ENCODE measurements at places on chromosomes 16 and 17.
A peak's percentile ranks its signal among the peaks of the same experiment; 100 is the strongest.

DNA sequence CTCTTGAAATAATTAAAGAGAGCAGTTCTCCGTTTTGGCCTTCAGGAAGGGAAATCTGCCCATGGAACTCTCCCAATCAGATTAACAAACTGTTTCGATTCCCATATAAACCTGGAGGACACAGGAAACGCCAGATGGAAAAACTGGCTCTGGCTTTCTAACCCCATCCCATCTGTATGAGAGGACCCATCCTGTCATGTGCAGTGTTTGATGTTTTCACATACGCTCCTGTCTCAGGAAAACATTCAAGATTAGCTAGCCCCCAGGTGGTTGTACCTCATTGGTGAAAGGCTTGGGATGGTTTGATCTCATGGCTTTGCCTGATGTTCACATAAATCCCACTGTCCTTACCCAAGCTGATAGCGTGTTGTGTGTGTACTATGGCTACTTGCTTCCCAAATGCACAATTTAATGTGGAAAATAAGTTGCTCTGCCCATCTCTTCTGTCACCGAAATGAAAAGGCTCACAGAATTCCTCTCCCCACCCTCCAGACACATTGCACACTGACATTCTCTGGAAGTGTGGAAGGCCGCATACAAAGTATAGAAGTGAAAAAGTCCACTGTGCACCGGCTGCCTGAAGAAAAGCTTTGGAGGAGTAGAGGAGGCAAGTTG is 18.2 kb upstream of the ERN1 start:
- H3K4me1 ChIP-seq, result peaks cover 13% of the 10 kb centered on the region
- H3K4me3 ChIP-seq, result no peak overlapping the region
- DNase-seq, result no peak
- no peak overlapping the region for H3K27ac ChIP-seq

- H3K27me3 ChIP-seq, result no peaks in the 10 kb centered on the region
- H3K4me3 ChIP-seq, result no peak overlapping the region
- no peaks in the 10 kb centered on the region for H3K4me1 ChIP-seq
- no peak for DNase-seq
- no peaks in the 10 kb centered on the region for H3K36me3 ChIP-seq
Measured at GRCh38 chr17:11515901-11516300, 82.4 kb upstream of the DNAH9 start.

DNA sequence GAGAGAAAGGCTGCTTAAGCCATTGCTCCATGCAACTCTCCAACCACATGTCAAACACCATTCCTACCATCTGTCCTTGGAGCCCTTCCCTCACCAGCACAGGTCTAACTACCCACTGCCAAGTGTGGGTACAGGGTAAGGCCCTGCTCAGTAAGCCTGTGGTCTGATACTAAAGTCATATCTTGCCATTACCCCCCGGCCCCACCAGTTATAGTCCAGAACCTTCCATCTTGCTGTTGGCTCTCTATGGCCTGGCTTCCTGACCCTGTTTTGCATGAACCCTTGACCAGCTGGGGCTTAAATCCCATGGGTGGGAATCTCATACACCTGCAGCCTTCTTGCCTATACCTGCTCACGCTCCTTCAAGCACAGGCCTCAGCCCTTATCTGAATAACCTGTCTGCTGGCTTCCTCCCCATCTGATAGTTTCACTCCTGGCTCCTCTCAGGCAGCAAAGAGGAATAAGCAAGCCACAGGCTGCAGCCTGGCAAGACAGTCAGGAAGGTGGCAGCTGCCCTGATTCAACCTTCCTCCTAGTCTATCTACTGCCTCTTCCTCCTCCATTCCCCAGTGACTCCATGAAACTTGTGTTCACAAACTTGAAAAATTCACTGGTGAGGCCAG is 64.1 kb downstream of the ZFHX3 start:
- no peak overlapping the region for H3K4me3 ChIP-seq
- no peaks in the 10 kb centered on the region for H3K4me1 ChIP-seq
- H3K27me3 ChIP-seq, result no peaks in the 10 kb centered on the region
- H3K27ac ChIP-seq, result no peak overlapping the region
- no peak for DNase-seq

DNA sequence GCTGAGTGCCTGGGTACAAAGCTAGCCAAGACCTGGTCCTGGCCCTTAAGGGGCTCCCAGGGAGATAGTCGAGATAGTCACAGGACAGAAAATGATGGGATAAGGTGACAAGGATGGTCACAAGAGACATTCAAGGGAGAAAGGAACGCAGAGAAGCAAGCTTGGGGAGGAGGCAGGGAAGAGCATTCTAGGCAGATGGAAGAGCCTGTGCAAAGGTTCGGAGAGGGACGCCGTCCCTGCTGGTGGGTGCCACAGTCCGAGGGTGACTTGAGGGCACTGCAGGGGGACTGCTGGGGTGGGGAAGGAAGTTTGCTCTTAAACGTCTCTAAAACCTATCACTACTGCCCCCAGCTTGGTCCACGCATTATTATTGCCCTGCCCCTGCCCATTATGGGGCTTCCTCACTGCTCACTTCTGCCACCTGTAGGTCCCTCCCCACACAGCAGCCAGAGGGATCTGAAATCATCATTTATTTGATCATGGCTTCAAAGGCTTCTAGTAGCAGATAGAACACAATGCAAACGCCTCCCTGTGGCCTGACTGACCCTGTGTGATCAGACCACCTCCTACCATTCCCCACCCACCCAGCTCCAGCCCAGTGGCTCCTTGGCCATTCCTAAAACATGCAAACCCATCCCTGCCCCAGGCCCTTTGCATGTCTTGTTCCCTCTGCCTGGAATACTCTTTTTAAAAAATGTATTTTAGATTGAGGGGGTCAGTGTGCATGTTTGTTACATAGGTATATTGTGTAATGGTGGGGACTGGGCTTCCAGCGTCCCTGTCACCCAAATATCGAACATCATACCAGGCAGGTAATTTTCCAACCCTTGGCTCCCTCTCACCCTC is 60.3 kb downstream of the RMI2 start:
- H3K36me3 ChIP-seq, result no peaks in the 10 kb centered on the region
- H3K4me1 ChIP-seq, result peaks cover 1% of the 10 kb centered on the region
- no peaks in the 10 kb centered on the region for H3K27me3 ChIP-seq
- peak; percentile 35 for DNase-seq
- H3K4me3 ChIP-seq, result no peak overlapping the region
- H3K27ac ChIP-seq, result no peak overlapping the region

GRCh38 chr16:13517841-13518240 is 402.1 kb upstream of the ERCC4 start:
- no peak overlapping the region for H3K4me3 ChIP-seq
- no peaks in the 10 kb centered on the region for H3K4me1 ChIP-seq
- no peak overlapping the region for H3K27ac ChIP-seq
- DNase-seq, result no peak
- no peaks in the 10 kb centered on the region for H3K36me3 ChIP-seq

GRCh38 chr17:81456798-81457197 is 55.8 kb downstream of the ACTG1 start:
- H3K27me3 ChIP-seq, result no peaks in the 10 kb centered on the region
- no peak overlapping the region for H3K4me3 ChIP-seq
- no peaks in the 10 kb centered on the region for H3K36me3 ChIP-seq
- no peak overlapping the region for H3K27ac ChIP-seq

DNA sequence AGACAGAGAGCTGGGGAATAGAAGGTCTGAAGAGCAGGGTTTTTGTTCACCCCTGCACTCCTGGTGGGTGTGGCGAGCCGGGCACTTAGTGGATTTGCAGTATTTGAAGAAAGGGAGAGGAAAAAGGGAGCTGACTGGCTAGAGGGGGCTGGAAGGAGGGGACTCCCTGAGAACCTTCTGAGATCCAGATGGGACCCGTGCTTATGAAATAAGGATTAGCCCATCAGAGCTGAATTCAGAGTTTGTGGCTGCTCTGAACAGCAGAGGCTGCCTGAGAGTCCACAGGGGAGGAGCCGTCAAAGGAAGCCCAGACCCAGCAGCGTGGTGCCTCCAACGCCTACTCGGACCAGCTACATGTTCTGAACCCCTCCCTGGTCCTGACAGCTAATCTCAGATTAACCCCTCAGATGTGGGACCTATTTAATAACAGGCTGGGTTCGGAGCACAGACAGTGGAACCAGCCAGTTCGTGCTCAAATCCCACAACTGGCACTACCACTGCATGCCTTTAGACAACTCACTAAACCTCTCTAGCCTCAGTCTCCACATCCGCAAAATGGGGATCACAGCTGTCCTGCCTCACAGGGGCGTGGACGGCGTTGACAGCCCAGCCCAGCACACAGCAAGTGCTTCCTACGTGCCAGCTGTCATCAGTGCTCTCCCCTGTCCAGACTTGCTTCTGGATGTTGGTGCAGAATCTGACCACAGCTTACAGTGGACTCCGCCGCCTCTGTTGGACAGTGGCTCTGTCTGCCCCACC is 70.6 kb downstream of the DYNLRB2 start:
- H3K27me3 ChIP-seq, result no peaks in the 10 kb centered on the region
- no peak overlapping the region for H3K27ac ChIP-seq
- H3K4me3 ChIP-seq, result no peak overlapping the region
- H3K4me1 ChIP-seq, result peaks cover 8% of the 10 kb centered on the region

DNA sequence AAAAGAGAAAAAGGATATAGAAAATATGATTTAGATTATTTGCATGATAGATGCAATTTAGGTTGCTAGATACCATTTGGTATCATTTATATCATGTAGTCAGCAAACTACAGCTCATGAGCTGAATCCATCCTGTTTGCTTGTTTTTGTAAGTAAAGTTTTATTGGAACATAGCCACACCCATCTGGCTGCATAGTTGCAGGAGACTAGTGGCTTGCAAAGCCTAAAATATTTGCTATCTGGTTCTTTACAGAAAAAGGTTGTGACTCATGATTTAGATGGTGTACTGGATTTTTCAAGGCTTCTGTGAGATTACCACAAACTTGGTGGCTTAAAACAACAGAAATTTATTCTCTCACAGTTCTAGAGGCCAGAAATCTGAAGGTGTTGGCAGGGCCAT is 49.9 kb downstream of the MAP2K4 start:
- H3K4me3 ChIP-seq, result no peak overlapping the region
- no peaks in the 10 kb centered on the region for H3K27me3 ChIP-seq
- no peaks in the 10 kb centered on the region for H3K36me3 ChIP-seq
- DNase-seq, result no peak
- no peak overlapping the region for H3K27ac ChIP-seq

DNA sequence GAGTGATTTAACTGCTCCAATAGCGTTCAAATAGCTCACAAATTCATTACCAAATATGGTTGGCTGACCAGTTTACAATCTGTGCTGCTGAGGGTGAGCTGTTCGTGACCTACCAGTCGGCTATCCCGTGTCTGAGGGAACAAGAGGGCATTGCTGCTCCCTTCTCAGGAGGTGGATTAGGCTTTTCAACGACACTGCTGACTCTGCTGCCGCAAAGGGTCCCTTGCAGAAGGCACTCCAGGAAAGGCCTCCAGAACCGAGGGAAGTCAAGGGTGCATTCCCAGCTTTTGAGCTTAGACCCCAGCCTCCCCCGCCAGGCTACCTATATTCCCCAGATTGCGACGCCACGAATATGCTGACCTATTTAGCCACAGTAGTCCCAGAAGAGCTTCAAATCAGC is 32.3 kb downstream of the GJC1 start:
- H3K27ac ChIP-seq, result no peak overlapping the region
- no peaks in the 10 kb centered on the region for H3K4me1 ChIP-seq
- no peak overlapping the region for H3K4me3 ChIP-seq
- no peak for DNase-seq
- H3K36me3 ChIP-seq, result no peaks in the 10 kb centered on the region
- H3K27me3 ChIP-seq, result peaks cover 39% of the 10 kb centered on the region

DNA sequence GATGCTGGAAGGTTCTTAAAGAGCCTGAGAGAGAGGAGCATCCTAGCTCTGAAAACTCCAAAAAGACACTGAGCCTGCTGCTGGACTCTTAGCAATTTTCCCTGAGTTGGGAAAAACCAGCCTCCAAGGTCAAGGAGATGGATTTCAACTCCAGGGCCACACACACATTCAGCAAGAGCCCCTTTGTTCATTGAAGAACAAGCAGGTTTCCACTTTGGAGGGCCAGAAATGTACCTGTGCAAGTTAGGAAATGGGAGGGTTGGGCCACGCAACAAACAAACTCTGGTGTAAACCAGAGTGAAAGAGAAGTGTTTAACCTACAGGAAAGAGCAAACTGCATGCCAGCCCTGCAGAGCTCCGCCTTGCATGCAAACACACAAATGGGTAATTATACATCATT is 264.8 kb upstream of the RPL38 start:
- no peak overlapping the region for H3K4me3 ChIP-seq
- H3K27ac ChIP-seq, result no peak overlapping the region
- no peak for DNase-seq
- no peaks in the 10 kb centered on the region for H3K4me1 ChIP-seq
- peaks cover 35% of the 10 kb centered on the region for H3K27me3 ChIP-seq

GRCh38 chr17:31320241-31320640 is 1.2 kb downstream of the EVI2A start:
- H3K27ac ChIP-seq, result peak overlapping the region; percentile 93
- peaks cover 24% of the 10 kb centered on the region for H3K4me1 ChIP-seq
